ENCODE measurements at places on chromosomes 1 and 21. TPM values are rescaled to one million over a fixed set of nuclear protein-coding genes. Genes with fewer than 3 reads are reported as not detected.
A peak's percentile ranks its signal among the peaks of the same experiment; 100 is the strongest.

DNA sequence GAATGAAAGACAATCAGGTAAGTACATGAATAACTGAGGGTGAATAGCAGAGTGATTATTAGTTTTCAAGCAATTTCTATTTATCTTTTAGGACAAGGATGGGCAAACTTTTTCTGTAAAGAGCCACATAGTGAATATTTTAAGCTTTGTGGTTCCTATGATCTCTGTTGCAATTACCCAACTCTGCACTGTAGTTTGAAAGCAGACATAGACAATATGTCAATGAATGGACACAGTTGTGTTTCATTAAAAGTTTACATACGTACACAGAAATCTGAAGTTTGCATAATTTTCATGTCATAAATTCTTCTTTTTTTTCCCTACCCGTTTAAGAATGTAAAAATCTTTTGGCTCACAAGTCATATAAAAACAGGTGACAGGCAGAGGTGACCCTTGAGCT is 71.4 kb downstream of the ZNF281 start:
- H3K4me3 ChIP-seq: no peak overlapping the region
- no peak overlapping the region for H3K27ac ChIP-seq
- no peaks in the 10 kb centered on the region for H3K4me1 ChIP-seq
- DNase-seq: no peak
- H3K36me3 ChIP-seq: no peaks in the 10 kb centered on the region

LYSMD1 gene
- 9.6 TPM for total RNA-seq

DNA sequence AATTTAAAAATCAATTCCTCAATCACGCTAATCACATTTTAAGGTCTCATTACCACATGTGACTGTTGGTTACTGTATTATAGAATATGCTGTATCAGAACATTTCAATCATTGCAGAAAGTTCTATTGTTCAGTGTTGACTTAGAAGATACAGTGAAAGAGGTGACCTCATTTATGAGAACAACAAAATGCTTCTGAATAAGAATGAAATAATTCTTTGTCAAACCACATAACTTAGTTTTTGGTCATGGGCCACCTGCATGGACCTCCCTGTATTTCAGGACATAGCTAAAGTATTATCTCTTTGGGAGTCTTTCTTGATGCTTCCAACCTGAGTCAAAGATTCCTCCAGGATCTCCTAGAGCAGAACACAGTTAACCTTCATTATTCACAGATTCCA is 22.3 kb downstream of the MFSD2A start:
- no peaks in the 10 kb centered on the region for H3K4me1 ChIP-seq
- H3K4me3 ChIP-seq: no peak overlapping the region
- H3K27ac ChIP-seq: no peak overlapping the region
- H3K36me3 ChIP-seq: peaks cover 2% of the 10 kb centered on the region
- DNase-seq: no peak

DNA sequence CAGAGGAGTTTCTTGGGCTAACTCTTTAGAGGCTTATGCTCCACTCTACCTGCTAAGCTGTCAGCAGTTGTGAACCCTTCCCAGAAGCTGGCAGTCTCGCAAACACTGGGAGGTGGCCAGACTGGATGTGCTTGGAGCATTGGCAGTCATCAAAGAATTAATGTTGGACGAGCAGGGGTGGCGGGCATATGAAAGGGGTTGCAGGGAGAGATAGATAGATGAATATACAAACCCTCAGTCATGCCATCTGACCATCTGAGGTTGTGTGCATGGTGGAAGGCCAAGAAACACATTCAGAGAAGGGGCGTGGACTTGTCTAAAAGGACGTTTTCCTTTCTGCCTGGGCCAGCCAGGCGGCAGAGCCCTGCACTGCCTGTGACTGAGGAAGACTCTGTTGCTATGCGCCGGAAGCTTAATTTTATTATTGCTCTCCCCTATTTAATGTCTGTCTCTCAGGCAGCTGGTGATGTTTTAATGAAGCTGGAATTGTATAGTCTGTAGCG is 164.4 kb downstream of the PBX1 start:
- H3K27ac ChIP-seq: peak overlapping the region; percentile 44
- H3K27me3 ChIP-seq: no peaks in the 10 kb centered on the region
- H3K4me3 ChIP-seq: no peak overlapping the region
- H3K36me3 ChIP-seq: no peaks in the 10 kb centered on the region

GRCh38 chr1:19344372-19344810 is 32.3 kb downstream of the SLC66A1 start:
- no peaks in the 10 kb centered on the region for H3K27me3 ChIP-seq
- no peaks in the 10 kb centered on the region for H3K4me1 ChIP-seq
- no peak for DNase-seq

GRCh38 chr1:185601189-185601588 is 133.0 kb upstream of the HMCN1 start:
- DNase-seq: no peak
- H3K4me3 ChIP-seq: no peak overlapping the region
- no peaks in the 10 kb centered on the region for H3K4me1 ChIP-seq
- no peaks in the 10 kb centered on the region for H3K27me3 ChIP-seq
- no peak overlapping the region for H3K27ac ChIP-seq

CAMSAP2 gene
- total RNA-seq: 51.9 TPM

DNA sequence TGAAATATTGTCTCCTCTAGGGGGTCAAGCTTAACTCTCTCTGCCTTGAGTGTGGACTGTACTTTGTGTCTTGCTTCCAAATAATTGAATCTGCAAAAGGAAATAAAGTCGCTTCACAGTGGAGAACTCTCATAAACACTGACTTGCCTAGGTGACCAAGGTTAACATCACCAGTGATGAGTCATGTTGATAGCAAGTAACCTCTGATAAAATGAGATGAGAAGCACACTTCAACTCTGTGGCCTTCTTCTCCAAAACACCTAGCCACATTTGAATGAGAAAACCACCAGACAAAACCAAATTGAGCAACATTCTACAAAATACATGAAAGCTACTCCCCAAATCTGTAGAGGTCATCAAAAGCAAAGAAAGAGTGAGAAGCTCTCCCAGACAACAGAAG is 37.6 kb downstream of the PDE4B start:
- no peaks in the 10 kb centered on the region for H3K36me3 ChIP-seq
- no peaks in the 10 kb centered on the region for H3K4me1 ChIP-seq
- no peak for DNase-seq
- H3K27ac ChIP-seq: no peak overlapping the region
- H3K4me3 ChIP-seq: no peak overlapping the region

GRCh38 chr1:39131940-39132339 is 72.6 kb upstream of the MACF1 start:
- no peak overlapping the region for H3K4me3 ChIP-seq
- DNase-seq: no peak
- peaks cover 13% of the 10 kb centered on the region for H3K4me1 ChIP-seq
- H3K36me3 ChIP-seq: no peaks in the 10 kb centered on the region
- H3K27me3 ChIP-seq: no peaks in the 10 kb centered on the region

- no peaks in the 10 kb centered on the region for H3K27me3 ChIP-seq
- no peaks in the 10 kb centered on the region for H3K4me1 ChIP-seq
- no peak for DNase-seq
- no peak overlapping the region for H3K4me3 ChIP-seq
- H3K27ac ChIP-seq: no peak overlapping the region
- H3K36me3 ChIP-seq: no peaks in the 10 kb centered on the region
These were observed 13.6 kb upstream of the NAV1 start for GRCh38 chr1:201525193-201525778.
